Right lobe of liver (tissue), 6 donors: ENCODE measurements at places on chromosomes 6 and 20. TPM values are rescaled to one million over a fixed set of nuclear protein-coding genes. Genes with fewer than 3 reads are reported as not detected.

DNA sequence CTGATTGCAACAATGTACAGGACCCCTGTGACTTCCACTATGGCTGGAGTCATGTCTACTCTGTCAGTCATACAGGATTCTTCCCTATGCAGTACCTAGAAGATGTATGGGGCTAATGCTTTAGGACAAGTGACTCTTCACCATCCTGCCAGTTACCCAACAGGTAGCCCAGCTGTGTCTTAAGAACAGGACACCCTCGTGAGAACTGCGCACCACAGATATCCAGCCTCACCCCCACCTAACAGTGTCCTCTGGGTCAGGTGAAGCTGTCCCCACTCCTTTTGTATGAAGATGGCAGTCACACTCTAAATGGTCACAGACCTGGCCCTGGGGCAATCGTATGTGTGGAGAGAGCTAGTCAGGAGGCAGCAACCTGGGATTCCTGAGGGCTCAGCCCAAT, 191.6 kb downstream of the C6orf118 start:
- no peaks in the 10 kb centered on the region for H3K36me3 ChIP-seq
- H3K27me3 ChIP-seq: no peaks in the 10 kb centered on the region
- no peak overlapping the region for H3K27ac ChIP-seq
- DNase-seq: no peak
- H3K4me1 ChIP-seq: no peaks in the 10 kb centered on the region

DNA sequence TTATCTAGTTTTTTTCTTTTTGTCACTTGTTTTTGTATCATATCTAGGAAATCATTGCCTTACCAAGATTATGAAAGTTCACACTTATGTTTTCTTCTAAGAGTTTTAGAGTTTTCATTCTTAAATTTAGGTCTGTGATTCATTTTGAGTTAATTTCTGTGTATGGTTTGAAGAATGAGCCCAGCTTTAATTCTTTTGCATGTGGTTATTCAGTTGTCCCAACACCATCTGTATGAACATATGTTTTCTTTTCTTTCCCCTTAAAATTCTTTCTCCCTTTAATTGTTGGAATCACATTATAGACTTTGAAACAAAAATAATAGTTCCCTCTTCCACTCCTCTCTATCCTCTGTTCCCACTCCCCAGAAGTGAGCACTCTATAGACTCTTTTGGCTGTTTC, 85.4 kb downstream of the SLX4IP start:
- DNase-seq: no peak
- no peaks in the 10 kb centered on the region for H3K27me3 ChIP-seq
- no peak overlapping the region for H3K4me3 ChIP-seq
- no peaks in the 10 kb centered on the region for H3K36me3 ChIP-seq
- no peaks in the 10 kb centered on the region for H3K4me1 ChIP-seq

DNA sequence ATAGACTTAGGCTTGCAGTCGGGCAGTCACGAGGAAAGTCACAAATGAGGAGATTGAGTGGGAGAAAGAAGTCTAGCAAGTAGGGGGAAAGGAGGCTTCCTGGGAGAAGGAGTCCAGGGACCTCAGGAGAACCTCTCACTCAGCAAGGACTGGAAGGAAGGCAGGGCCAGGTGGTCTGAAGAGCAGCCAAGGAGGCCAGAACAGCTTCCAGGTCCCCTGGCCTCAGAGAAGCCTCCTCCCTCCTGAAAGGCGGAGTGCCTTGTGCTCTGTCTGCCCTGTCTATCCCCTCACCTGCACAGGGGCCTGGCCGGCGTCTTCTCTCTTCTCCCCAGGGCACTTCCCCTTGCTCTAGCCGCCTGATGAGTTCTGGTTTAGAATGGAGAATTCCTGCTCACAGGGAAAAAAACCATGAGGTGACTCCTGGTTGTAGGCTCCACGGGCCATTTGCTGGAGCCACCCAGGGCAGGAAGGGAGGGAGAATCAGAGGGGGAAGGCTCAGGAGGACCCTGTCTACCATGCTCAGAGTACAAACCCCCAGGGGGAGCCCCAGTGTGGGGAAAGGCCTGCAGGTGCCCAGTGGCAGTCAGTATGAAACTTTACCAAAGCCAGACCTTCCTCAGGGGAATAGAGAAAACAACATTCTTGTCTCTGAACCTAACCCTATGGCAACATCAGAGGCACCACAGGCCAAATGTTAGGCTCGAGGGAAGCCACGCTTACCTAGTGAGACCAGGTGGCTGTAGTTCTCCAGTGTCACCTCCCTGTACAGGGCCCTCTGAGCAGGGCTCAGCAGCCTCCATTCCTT, 11.2 kb downstream of the ZNF337 start:
- no peak for DNase-seq
- H3K36me3 ChIP-seq: no peaks in the 10 kb centered on the region
- no peaks in the 10 kb centered on the region for H3K27me3 ChIP-seq
- no peak overlapping the region for H3K4me3 ChIP-seq

BANF2 gene
- total RNA-seq: not detected

SALL4 gene
- 0.43 TPM for total RNA-seq

HCRTR2 gene
- not detected for total RNA-seq

TBX18 gene
- 0.44 TPM for total RNA-seq

DAAM2 gene
- total RNA-seq: 9.8 TPM

DNA sequence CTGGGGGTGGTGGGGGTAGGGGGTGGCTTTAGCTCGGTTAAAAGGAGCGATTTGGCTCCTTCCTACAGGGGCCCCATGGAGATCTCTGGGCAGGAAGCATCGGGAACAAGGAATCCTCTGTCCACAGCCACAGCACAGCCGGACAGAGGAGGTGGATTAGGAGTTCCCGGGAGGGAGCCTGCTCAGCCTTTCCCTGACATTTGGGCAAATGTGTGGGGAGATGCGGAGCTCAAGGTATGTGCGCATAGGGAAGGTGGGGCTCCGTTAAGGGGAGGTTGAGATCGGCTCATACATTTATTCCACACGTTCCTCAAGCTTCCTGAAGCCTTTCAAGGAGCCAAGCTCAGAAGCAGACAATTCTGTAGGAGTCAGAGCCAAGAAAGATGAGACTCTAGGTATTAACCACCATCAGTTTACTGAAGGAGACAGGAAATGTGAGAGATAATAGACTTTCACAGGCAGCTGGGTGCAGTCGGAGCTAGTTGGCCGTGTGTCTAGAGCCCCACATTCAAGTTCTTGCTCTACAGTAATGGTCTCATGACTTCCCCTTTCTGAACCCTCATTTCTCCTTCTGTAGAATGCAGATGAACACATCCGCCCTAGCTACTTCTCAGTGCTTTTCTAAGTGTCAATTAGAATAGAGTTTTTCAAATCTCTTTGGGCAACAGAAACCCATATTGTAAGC, 40.8 kb upstream of the EPB41L1 start:
- no peaks in the 10 kb centered on the region for H3K27me3 ChIP-seq
- no peak overlapping the region for H3K27ac ChIP-seq
- no peaks in the 10 kb centered on the region for H3K36me3 ChIP-seq
- no peaks in the 10 kb centered on the region for H3K4me1 ChIP-seq
- DNase-seq: no peak

DNA sequence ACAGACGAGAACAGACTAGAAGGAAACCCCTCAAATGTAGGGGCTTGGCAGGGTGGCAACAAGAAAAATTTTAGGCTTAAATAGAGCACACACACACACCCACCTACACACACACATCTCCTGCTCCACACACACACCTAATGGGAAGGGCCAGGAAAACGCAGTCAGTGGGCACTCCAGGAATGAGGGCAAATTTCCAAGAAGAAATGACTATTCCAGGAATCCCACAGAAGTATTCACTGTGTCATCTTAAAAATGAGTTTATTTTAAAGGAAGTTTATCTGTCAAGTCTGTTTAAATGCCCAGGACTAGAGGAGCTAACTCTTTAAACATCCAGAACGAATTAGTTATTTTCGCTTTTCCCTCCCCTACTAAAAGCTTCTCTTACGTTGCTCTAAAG, 13.0 kb downstream of the ALDH8A1 start:
- DNase-seq: no peak
- no peaks in the 10 kb centered on the region for H3K27me3 ChIP-seq
- H3K4me3 ChIP-seq: no peak overlapping the region
- H3K4me1 ChIP-seq: no peaks in the 10 kb centered on the region
- peaks cover 6% of the 10 kb centered on the region for H3K36me3 ChIP-seq

DNA sequence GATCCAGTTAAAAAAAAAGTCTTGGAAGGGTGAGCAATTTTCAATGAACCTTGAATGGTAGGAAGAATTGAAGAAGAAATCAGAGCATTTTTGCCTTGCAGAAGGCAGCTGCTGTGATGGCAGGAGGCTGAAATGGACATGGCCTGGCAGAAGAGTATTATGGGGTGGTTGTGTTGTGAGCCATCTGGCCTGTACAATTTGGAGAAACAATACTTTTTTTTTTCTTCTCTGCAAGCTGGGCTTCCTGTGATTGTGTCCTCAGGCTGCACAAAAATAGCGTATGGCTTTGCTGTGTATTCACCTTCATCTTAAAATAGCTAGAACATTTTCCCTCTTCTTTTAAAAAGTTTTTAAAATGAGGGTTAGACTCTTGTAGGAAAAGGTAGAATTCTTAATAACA, 21.4 kb downstream of the SYCP2L start:
- H3K27ac ChIP-seq: no peak overlapping the region
- no peaks in the 10 kb centered on the region for H3K4me1 ChIP-seq
- DNase-seq: no peak
- no peaks in the 10 kb centered on the region for H3K36me3 ChIP-seq
- no peaks in the 10 kb centered on the region for H3K27me3 ChIP-seq
- H3K4me3 ChIP-seq: no peak overlapping the region

DNA sequence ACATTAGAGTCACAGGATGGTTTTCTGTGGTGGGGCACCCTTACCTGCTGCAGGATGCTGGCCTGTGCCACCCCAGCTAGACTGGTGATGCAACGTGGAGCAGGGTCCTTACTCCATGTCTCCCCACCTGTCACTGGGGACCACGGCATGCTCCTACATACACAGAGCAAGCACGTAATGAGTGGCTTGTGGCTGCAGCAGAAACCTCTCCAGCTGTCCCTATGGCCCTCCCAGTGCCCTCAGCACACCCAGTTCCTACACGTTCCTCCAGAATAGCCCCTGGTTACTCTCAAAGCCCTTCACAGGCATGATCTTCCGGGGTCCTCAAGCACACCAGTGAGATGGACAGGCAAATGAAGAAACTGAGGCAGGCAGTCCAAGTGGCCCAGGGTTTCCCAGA, 3.2 kb upstream of the LSM14B start:
- peaks cover 10% of the 10 kb centered on the region for H3K4me1 ChIP-seq
- DNase-seq: no peak
- H3K27me3 ChIP-seq: no peaks in the 10 kb centered on the region
- no peak overlapping the region for H3K4me3 ChIP-seq

- H3K4me1 ChIP-seq: no peaks in the 10 kb centered on the region
- H3K36me3 ChIP-seq: no peaks in the 10 kb centered on the region
- no peak overlapping the region for H3K4me3 ChIP-seq
Observed at GRCh38 chr20:36784900-36785299, 11.3 kb upstream of the DSN1 start.

DNA sequence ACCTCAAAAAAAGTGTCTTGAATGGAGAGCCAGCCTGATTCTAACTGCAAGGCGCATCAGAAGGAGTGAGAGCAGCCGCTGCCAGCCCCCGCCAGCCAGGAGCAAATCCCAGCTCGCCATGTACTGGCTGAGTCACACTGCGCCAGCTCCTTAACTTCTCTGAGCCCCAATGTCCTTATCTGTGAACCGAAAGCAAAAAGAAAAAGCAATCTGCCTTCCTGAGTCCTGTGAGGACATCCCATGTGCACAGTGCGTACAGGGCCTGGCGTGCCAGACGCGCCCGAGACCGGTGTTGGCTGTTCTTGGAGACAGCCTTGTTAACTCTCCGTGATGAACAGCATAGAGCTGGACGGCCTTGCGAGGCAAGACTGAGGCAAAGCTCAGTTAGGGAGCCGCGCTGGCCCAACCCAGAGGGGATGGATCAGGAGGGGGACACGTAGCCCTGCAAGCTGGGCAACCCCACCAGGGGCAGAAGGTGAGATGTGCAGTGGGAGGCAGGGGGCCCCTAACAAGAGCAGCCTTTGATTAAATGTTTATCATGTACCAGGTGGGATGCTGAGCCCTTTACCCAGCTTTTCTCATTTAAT, 122.7 kb downstream of the AGPAT4 start:
- no peaks in the 10 kb centered on the region for H3K36me3 ChIP-seq
- H3K27ac ChIP-seq: no peak overlapping the region
- H3K4me3 ChIP-seq: no peak overlapping the region
- DNase-seq: no peak
- no peaks in the 10 kb centered on the region for H3K27me3 ChIP-seq

DNA sequence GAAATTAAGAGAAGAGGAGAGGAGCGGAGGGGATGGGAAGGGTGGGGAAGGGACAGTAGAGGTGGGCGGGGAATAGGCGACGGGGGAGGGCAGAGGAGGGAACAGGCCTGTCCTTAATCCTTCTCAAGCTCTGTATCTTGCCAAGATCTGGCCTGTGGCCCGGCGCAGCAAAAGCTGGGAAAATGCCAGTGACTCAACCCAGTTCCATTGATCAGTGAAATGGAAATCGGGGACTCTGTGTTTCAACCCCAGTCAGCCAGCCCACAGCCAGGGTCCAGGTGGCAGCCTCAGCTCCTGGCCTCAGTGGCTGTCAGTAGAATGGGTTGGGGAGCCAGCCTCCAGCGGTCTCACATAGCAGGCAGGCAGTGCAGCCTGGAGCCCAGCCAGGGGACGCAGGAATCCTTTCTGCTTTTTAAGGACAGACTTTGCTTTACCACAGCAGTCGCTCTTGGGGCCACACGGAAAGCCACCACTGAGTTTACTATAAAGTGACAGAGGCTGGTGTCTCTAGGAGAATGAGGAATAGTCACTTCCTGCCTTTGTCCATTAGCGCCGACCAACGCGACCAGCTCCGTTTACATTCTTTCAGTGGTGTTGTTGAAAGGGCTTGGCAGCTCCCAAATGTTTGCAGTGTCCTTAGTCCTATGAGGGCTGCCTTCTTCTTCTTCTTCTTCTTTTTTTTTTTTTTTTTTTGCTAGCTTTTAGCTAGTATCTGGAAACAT, 128.0 kb downstream of the RIN2 start:
- DNase-seq: peak; percentile 52
- H3K4me1 ChIP-seq: no peaks in the 10 kb centered on the region
- peak overlapping the region; percentile 34 for H3K4me3 ChIP-seq
- H3K27ac ChIP-seq: peak overlapping the region; percentile 87
- H3K27me3 ChIP-seq: no peaks in the 10 kb centered on the region
- H3K36me3 ChIP-seq: no peaks in the 10 kb centered on the region

BTN1A1 gene
- total RNA-seq: not detected

DNA sequence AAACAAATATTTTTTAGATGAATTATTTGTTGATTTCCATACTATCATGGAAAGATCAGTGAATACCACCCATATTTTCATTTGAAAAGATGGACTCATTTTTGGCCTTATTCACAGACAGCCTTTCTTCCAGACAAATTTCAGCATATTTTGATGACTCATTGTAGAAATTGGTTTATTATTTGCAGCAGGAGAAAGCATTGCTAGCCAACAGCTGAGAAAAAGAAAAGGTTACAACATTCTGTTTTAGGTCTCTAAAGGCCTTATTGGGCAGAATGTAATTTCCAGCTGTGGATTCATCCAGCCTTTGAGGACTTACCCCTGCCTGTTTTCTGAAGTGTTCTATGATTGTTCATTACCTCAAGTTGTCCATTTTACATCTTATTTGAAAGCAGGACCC, 201.9 kb downstream of the PLCB4 start:
- DNase-seq: no peak
- no peak overlapping the region for H3K4me3 ChIP-seq
- H3K27ac ChIP-seq: no peak overlapping the region
